ENCODE measurements at places on chromosomes 2 and 18.

- DNase-seq: no peak
Observed at GRCh38 chr2:75133621-75134570, 65.4 kb downstream of the TACR1 start.

GRCh38 chr2:128590309-128591021 is 271.8 kb upstream of the HS6ST1 start:
- DNase-seq: no peak

GRCh38 chr2:135528006-135528405 is 3.0 kb downstream of the ZRANB3 start:
- DNase-seq: no peak

DNA sequence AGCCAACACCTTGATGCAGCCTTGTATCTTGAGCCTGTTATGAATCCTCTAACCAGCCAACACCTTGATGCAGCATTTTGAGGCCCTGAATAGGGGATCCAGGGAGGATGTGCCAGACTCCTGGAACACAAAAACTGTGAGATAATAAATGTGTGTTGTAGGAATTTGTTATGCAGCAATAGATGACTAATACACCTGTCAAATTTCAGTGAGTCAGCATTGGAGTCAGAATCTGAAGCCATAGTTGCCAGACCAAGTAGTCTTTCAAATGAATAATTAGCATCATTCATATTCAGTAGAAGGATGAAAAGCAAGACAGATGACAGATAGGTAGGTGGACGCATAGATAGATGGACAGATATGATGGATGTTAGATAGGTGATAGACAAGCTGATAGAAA is 942.5 kb upstream of the SLC39A10 start:
- no peak for DNase-seq

DNA sequence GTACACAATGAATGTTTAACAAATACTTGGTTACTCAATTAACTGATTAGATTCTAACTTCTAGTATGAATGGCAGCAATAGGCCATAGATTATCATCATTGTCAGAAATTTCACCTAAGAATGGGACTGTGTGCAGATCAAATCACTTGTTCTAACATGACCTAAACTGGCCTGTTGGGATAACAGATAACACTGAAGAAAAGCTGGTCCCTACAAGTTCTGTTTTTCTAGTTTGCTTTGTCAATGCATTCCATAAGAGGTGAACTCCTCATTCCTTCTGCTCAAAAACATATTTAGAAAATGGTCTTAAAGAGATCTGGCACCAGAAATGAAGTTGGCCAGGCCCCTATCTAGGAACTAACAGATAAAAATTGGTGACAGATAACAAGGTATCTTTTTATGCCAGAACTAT is 175.4 kb downstream of the THADA start:
- DNase-seq: no peak

DNA sequence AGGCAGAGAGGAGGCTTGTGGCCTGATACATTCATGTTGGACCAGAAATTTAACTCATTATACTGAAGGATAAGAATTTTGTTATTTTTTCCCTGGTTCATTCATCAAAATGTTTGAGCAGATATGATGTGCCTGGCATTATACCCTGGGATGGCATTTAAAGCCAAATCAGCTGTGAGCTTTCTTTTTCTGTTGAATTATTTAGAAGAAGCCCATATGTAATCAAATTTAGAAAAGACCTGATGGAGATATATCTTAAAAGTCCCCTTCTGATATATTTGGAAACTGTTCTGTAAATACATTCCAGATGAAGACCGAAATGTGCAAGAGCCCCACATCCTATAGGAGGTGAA is 743.1 kb upstream of the HS6ST1 start:
- DNase-seq: no peak

- DNase-seq: no peak
Observed at GRCh38 chr2:67399831-67400489, 2.8 kb downstream of the ETAA1 start.

DNA sequence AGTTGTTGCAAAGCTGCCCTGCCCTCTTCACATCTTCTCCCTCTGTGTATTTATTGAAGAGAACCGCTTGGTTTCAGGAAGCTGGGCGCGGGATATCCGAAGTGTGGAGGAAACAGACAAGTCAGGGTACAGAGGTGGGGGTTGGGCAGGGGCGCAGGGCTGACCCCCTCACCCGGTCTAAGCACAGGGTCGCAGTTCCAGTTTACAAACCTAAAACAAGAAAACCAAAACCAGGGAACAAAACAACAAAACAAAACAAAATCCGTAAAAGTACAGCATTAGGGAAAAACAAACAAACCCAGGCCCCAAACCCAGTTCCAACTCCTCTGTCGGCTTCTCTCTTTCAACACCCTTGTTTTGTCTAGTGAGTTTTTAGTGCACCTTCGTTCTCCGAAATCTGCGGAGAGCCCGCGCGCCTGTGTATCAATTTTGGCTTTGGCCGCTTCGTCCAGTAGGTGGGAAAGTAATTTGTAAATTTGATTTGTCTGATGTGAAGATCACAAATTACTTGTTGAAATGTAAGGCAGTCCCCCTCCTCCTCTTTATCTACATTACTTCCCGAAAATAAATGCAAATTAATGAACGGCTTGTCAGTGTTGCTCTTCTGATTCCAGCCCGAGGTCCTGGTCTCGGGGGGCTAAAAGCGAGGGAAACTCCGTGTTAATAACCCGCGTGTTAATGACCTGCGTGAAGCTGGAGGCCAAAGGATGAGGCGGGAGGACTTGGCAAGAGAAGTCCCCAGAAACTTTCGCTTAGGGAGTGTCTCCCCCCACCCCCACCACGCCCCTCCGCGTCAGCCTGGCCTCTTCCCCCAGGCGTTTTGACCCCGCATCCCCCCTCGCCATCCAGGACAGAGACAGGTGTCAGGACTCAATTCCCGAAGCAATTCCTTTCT is 6.9 kb downstream of the OTX1 start:
- no peak for DNase-seq

- no peak for DNase-seq
Observed at GRCh38 chr2:44778671-44779476, 162.6 kb upstream of the SIX3 start.

GRCh38 chr2:79935046-79935732 is 369.4 kb downstream of the LRRTM1 start:
- no peak for DNase-seq

- DNase-seq: no peak
Observed at GRCh38 chr2:182372661-182373060, 54.2 kb downstream of the PDE1A start.

DNA sequence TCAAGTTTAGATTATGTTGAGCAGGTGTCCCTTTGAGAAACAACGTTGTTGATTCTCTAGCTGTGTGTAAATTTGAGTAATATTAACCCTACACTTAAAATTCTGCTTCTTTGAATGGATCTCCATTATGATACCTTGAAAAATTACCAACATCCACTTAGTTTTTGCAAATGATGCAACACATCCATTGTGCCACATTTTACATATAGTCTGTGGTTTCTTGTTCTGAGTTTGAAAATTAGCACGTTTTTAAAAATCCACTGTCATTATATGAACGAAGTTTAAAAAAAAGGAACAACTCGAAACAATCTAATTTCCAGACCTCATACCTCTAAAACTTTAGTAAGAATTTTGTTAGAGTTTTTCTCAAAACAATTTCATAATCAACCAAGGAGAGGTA is 37.7 kb downstream of the PIK3C3 start:
- DNase-seq: no peak

- no peak for DNase-seq
Observed at GRCh38 chr18:5521000-5521399, 22.8 kb downstream of the EPB41L3 start.

DNA sequence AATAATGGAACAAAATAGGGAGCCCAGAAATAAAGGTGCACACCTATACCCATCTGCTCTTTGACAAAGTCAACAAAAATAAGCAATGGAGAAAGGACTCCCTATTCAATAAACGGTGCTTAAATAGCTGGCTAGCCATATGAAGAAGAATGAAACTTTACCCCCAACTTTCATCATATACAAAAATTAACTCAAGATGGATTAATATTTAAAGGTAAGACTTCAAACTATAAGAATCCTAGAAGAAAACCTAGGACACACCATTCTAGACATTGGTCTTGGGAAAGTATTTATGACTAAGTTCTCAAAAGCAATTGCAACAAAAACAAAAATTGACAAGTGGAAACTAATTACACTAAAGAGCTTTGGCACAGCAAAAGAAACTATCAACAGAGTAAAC is 139.1 kb downstream of the DNAH7 start:
- no peak for DNase-seq

- DNase-seq: no peak
Observed at GRCh38 chr2:158777077-158777476, 18.0 kb upstream of the DAPL1 start.

DNA sequence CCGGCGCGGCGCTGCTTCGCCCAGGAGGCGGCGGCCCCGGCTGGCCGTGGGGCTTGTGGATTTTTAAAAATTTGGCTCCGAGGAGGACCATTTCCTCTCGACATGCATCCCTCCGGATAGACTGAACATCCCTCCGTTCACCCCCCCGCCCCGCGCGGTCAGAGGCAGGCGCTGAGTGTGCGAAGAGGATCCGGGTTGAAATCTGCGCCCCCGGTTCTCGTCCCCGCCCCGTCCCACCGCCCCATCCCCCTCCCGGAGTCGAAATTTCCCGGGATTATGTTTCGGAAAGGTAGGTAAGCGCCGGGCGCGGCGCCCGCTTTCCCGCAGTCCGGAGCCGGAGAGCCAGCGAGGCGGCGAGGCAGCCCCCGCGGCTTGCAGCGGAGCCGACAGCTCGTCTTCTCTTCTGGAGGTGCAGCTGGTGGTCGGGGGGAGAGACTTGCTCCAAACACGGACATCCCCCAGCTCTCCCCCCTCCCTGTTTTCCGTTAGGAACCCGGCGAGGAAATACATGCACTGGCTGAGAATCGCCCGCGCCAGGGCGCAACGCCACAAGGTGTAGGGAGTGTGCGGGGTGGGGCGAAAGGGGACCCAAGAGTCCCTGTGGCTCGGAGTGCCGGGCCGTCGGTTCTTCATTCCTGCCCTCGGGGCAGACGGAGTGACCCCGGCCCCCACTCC is at the start of gene PRKCE:
PRKCE (plus strand) TSS at position 261 of the 675 bp plus-strand sequence.
- no peak for DNase-seq

- no peak for DNase-seq
Observed at GRCh38 chr2:214706986-214707385, 102.5 kb downstream of the BARD1 start.

- DNase-seq: no peak
Observed at GRCh38 chr2:236971919-236972381, 113.7 kb upstream of the COPS8 start.

DNA sequence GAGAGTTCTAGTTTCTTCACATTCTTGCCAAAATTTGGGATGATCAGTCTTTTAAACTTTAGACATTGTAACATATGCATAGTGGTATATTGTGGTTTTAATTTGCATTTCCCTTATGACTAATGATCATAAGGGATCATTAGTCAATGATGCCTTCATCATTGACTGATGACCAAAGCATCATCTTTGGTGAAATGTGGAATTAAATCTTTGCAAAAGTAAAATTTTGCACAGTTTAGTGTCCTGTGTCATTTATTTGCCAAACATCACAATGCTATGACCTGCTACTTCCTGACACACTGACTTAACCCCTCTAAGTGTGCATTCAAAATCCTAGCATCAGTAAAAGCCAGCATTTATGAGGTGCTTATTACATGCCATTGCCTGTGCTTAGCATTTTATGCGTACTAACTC is 58.9 kb upstream of the SLC1A4 start:
- no peak for DNase-seq

DNA sequence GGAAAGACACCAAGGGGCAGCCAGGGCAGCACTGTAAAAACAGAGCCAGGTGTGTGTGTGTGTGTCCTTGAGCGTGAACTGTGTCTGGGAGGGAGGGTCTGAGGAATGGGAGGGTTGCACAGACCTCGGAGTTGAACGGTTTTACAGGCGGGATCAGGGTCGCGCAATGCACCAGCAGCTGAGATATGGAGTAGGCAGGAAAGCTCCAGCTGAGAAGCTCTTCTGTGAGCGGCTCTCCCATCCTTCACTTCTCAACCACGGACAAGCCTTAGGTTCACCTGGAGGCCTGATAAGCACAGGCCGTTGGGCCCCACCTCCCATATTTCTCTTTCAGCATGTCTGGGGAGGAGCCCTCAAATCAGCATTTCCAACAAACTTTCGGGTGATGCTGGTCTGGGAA is 12.1 kb downstream of the SERTAD2 start:
- DNase-seq: no peak

DNA sequence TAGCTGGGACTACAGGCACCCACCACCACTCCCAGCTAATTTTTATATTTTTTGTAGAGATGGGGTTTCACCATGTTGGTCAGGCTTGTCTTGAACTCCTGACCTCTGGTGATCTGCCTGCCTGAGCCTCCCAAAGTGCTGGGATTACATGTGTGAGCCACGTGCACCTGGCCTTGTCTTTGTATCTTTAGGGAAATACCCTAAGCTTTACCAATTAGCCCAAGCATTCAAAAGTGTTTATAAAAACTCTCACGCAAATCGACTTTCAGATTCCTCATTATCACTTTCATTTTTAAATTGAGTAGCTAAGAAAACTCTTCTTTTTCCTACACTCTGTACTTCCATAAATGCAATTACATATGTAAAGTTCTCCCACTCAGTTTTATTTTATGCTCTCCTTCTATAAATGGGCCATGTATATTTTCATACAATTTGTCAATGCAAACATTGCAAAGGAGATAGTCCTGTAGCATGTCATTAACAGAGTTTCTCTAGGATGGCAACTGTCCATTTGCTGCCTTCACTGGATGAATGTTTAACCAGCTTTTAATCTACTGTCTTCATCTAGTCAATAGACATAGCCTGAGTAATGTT is 326.2 kb upstream of the LRATD1 start:
- DNase-seq: no peak

- DNase-seq: no peak
Observed at GRCh38 chr2:12304564-12305171, 412.1 kb upstream of the TRIB2 start.

DNA sequence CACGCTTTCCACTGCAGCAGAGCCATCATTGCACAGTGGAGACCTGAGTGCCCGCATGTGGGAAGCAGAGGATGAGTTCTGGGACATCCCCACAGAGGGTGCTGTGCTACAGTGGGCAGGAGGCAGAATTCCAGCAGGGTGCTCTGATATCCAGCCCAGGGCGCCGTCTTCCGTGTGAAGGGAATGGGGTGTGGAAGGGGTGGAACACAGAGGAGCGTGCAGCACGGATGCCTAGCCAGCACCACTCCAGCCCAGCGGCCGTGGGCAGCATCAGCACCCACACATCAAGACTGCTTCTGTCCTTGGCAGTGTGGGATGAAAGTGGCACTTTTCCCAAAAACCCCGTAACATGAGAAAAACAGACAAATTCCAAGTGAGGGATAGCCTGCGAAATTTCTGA is 134.3 kb downstream of the ZNF236 start:
- no peak for DNase-seq

GRCh38 chr2:67524213-67524612 is 127.1 kb downstream of the ETAA1 start:
- no peak for DNase-seq

GRCh38 chr2:221775096-221775495 is 203.0 kb upstream of the EPHA4 start:
- no peak for DNase-seq

- DNase-seq: no peak
Observed at GRCh38 chr18:2602844-2603243, 31.5 kb downstream of the NDC80 start.

GRCh38 chr18:36348971-36349417 is 51.5 kb downstream of the FHOD3 start:
- DNase-seq: no peak

- DNase-seq: no peak
Observed at GRCh38 chr2:132609101-132609890, 60.7 kb downstream of the LYPD1 start.

GRCh38 chr18:2912357-2913299 is 65.8 kb downstream of the EMILIN2 start:
- no peak for DNase-seq

GRCh38 chr18:919078-919477 is 14.4 kb downstream of the ADCYAP1 start:
- no peak for DNase-seq

Measured in stimulated activated CD8-positive, alpha-beta memory T cell treated with anti-CD3 and anti-CD28 coated beads, Interleukin-7, amount 100 ng/mL, for 1 hour (primary cell).